ENCODE measurements at places on chromosomes 2 and 18.

DNA sequence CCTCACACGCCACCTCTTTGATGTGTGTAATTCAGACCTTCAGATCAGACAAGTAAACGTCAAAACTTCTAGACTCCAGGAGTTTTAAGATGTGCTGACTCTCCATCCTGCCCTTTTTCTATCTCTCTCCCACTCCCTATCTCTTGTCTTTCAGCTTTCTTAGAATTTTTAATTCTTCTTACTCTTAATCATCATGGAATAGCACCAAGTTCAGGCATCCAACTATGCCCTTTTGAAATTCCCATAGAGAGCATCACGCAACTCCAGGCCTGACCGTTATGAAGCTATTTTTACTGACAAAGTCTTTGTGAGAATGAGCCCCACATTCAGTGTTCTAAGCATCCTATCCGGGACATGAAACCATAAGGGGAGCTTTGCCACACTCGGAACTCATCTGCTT, 62.6 kb downstream of the CTAGE1 start:
- DNase-seq = no peak

GRCh38 chr18:76494231-76495005, 624 bp downstream of the ZNF516 start:
- no peak for DNase-seq

- no peak for DNase-seq
Measured at GRCh38 chr18:71598374-71598773, 945.8 kb downstream of the CBLN2 start.

DNA sequence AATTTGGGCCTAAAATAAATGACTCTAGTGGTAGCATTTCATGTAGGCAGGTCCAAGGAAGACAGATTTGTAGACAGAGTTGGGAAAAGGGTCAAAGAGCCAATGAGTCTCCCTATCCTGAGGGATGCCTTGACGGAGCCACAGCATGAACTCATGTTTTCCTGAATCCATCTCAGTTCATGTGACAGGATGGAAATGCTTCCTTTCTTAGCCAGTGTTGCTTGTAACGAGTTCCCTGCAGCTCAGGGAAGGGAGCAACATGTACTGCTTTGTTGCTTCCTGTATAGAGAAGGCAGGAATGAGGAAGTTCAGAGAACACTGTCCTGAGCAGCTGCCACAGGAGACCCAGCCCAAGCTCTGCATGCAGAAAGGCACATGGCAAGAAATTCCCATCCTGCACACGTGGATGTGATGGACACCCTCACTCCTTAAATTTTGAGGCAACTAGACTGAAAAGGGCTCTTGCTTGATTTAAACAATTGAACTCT, 27.9 kb downstream of the TMEM17 start:
- DNase-seq = no peak

DNA sequence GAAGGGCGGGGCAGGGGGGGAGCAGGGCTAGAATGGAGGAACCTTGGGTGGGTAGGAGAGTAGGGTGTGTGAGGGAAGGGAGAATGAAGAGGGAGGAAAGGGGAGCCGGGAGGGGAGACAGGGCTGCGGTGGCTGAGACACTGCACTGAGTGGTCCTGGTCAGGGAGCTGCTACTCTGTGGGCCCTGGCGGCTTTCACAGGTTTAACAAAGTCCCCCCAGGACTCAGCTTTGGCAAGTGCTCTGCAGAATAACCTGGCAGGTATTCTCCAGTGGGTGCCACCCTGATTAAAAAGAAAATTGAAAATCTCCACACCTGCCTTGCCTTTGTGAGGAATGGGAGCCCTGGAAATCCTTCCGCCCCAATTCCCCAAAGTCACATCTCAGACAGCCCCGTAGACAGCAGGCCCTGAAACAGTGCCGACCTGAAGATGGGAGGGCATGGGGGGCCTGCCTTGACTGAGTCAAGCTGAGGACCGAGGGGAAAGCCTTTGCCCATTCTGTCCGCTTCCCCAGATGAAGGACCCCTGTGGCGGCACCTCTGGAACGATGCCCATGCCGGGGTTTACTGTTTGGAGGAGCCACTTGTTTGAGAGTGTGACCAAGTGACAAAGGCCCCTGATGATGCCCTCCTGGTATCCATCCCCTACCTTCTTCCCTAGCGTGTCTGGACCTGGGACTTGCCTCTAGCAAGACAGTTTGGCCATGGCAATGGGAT, 43.6 kb upstream of the OTOS start:
- DNase-seq = no peak

- no peak for DNase-seq
Measured at GRCh38 chr2:142907653-142908052, 30.2 kb downstream of the KYNU start.

DNA sequence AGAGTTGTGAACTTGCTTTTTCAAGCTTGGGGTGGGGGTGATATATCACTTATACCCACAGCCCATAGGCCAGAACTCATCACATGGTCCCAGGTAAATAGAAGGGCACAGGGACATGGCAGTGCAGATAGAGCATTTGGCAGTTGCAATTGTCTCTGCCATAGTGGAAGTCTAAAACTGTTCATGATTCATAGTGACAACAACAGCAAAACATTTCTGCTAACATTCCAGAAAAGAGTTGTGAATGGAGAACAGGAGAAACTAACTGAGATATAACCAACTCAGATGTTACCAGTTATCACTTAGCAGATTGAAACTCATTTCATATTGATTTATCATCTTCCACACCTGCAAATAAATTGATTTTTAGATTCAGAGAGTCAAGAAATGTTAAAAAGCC, 278.6 kb upstream of the KYNU start:
- DNase-seq = no peak

DNA sequence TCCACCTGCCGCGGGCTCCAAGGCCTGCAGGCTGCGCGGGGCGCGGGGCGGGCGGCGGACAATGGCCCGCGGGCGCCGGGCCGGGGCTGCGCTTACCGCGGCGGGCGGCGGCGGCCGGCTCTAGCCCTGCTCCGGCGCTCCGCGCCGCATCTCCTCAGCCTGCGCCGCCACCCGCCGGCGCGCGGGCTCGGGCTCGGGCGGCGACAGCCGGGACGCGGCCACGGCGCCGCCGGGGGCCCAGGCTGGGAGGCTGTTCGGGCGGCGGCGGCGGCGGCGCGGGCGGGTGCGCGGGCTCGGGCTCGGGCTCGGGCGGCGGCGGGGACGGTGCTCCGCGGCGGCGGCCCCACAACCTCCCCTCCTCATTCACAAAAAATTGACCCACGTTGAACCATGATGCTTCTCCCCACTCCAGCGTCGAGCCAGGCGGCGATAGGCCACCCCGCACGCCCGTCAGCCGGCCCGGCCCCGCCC, at the start of gene HDAC4:
Gene HDAC4 (minus strand): TSS at position 425 of the 471 bp plus-strand sequence. CDS start 48,321 bp downstream, outside the sequence.
- DNase-seq = no peak

- no peak for DNase-seq
Measured at GRCh38 chr18:48136827-48137373, 206.4 kb upstream of the SMAD2 start.

- DNase-seq = no peak
Measured at GRCh38 chr18:6885992-6886796, 156.7 kb downstream of the ARHGAP28 start.

DNA sequence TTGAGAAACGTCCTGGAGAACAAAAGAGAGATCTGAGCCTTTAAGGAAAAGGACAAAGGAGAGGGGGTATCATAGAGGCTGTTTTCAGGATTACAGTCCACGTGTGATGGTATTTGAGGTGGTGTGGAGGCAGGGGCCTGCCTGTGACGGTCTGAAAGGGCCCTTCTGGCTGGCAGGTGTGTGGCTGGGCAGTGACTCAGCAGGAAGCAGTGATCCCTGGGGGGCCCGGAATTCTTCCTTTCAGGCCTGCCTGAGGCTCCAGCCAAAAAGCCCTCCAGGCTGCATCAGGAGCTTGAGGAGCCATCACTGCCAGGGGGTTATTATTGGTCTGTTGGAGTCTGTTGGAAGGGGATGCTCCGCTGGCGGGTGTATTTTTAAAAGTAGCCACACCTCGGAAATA, 97.2 kb upstream of the TMEM18 start:
- no peak for DNase-seq

DNA sequence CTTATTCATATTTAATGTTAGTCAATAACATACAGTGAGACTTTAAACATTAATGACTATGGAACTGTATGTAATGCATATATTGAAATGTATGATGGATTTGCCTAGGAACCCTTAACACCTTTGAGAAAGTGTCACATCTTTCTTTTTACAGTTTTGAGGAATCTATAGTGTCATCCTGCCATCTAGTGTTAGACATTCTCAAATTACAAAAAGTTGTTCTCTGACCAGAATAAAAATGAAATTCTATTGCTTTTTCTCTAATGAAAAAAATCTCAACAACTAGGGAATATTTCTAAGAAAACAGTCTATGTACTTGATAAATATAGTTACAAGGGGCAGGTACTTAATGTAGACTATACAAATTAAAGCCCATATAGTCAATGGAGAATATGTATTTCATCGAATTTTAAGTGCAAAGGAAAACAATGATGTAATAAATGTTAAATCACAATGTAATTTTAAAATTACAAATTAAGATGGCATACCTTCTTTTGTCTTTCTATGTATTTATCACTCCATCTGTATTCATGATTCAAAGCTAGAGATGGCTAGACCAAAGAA, 5.1 kb upstream of the CALCRL start:
- no peak for DNase-seq

GRCh38 chr2:40668425-40668824, 216.5 kb upstream of the SLC8A1 start:
- no peak for DNase-seq

GRCh38 chr18:7072593-7072992, 45.0 kb downstream of the LAMA1 start:
- no peak for DNase-seq

GRCh38 chr2:170651624-170652325, 63.4 kb upstream of the SP5 start:
- no peak for DNase-seq

DNA sequence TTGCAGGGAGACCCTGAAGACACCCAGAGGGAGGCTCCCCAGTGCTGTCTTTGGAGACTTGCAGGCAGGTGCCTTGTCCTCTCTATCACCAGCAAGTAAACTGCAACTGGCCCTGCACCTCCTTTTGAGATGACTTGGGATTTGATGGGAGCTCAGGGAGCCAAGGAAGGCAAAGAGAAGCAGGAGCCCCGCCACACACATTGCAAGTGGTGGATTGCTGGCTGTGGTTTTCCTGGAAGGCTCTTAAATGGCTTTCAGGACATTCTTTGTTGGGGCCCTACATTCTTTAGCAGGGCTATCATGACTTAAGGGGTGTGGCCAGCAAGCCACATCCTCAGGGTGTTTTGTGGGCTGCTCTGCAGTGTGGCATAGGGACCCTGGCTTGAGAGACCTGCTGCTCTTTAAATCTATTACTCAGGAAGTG, 39.9 kb upstream of the CDC42EP3 start:
- DNase-seq = no peak

DNA sequence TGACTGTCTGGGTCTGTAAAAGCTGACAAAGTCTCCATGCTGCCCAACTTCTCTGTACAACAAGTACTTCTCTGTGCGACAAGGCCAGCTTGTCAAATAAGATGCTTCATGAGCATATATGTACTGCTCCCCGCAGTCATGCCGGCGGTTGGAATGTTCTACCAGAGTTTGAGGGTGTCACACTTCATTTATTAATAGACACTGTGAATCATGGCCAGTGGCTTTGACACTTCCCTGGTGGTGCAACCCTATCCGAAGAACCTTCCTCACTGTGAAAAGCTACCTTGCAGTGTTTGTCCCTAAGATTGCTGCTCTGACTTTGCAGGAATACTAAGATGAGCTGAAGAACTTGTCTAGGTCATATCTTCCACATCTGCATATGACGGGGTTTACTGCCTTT, 120.9 kb upstream of the NRP2 start:
- DNase-seq = no peak

DNA sequence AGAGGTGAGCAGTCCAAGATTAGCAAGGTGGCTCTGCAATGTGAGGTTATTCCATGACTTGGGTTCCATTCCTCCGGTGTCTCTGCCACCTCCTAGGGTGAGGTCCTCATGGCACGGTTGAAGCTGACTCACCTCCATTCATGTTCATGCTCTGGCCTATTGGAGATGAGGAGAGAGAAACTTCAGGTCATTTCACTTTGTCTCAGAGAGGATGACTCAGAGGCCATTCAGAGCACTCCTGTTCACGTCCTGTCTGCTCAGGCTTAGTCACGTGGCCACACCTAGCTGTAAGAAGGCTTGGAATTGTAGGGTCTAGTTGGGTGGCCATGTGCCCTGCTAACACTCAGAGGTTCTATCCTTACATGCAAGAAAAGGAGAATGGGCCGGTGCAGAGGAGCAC, 67.5 kb upstream of the MBOAT2 start:
- peak; percentile 7 for DNase-seq

- DNase-seq = no peak
Measured at GRCh38 chr2:160335441-160335840, 135.4 kb upstream of the ITGB6 start.

DNA sequence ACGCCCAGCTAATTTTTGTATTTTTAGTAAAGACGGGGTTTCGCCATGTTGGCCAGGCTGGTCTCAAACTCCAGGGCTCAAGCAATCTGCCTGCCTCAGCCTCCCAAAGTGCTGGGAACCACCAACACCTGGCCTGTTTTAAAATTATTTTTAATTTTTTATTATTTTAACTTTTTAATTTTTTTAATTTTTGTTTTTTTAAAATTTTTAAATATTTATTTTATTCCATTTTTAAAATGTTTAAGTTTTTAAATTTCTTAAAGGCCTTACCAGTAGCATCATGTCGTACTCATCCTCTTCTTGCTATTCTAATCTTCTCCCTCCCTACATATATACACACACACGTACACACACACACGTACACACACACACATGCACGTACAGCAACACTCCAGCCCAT, 1.4 kb downstream of the LYG1 start:
- no peak for DNase-seq

DNA sequence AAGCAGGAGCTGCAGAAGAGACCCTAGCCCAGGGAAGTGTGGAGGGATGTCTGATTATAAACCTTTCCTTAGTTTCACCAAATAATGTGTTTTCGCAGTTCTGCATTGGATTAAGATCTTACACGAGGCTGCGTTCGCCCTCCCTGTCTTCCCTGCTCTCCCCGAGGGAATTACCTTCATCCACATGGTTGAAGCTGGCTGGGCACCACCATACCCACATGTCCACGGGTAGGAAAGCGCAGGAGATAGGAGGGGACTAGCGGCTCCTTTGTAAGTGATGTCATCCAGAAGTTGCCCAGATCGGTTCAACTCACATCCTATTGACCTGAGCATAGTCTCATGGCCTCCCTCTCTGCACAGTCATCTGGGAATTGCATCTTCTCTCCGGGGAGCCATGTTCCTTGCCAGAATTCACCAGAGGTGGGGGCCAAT, 1.1 kb downstream of the TTL start:
- DNase-seq = no peak

DNA sequence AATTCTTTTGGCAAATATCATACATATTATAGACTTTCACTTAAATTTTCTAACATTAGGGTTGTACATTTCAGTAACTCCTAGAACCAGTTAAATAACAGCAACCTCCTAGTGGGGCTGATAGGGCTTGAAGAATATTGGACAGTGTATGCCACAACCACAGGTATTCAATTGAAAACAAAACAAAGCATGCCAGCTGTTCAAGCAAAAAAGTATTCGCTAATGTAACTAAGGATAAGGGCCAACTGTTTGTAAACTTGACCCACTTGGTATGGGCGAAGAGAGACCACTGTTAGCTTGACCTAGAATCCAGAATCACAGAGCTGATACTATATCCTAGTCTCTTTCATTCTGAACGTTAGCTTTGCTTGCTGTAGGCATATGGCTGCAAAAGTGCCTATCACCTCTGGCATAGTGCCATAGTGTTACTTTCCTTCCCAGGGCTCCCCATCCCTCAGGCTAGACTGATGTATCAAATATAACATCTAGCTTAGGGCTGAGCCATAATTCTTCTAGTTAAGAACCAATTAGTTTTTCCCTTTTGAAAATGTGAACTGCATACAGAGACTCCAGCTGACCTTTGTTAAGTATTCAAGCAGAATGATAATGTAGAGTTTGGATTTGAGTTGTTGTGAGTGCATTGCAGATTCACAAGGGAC, 458.8 kb upstream of the NRXN1 start:
- no peak for DNase-seq
